ENCODE measurements at places on chromosomes 16 and 17. TPM values are rescaled to one million over a fixed set of nuclear protein-coding genes. Genes with fewer than 3 reads are reported as not detected.

DNA sequence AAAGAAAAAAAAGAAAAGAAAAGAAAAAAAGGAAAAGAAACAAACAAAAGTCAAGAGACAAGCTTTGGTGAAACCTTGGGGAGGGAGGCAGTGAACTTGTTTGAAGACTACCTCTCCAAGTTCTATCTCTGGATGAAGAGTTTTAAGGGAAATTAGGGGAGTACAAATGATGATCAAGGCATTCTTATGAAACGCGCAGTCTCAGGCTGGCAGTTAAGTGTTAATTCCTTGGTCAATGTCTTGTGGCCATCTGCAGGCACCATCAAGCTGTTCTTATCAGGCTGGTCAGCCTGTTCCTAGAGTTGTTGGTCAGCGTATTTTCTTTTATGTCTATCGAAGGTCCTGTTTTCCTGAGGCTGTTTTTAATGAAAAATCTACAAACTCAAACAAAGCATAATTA, 8.2 kb upstream of the DRG2 start:
- no peak for DNase-seq

GRCh38 chr16:29900102-29900887, at the start of gene ASPHD1:
TSS of gene ASPHD1 (plus strand) at chr16:29900488. CDS start at chr16:29900972, 484 bp downstream.
- DNase-seq, result peak; percentile 91

- no peak for DNase-seq
These were observed 6.5 kb upstream of the RAP1GAP2 start for GRCh38 chr17:2789700-2790099.

DNA sequence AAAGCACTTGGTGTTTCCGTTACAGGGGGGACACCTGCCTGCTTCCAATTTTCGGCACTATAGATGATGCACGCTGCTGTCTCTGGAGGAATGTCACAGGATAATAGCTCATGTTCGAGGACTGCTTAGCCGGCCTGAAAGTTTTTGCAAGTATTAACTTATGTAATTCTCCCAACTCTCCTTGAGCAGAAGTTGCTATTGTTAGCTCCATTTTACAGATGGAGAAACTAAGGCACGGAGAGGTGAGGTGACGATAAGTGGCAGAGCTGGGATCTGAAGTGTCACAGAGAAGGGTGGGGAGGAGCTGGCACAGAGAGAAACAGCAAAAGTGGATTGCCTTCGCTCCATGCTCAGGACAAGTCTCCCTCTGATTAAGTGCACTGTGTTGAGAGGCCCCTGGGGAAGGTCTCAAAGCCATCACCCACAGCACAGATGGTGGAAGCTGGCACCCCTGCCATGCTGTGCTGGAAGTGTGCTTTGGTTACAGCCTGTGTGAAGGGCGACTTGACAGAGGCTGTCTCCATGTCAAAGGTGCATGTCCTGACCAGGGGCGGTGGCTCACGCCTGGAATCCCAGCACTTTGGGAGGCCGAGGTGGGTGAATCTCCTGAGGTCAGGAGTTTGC, 40.8 kb upstream of the MEAK7 start:
- no peak for DNase-seq

The TEX19 gene
- not detected for total RNA-seq

The CCL5 gene
- 1.2 TPM for total RNA-seq

Data from right cardiac atrium (tissue), 5 donors.